Activated naive CD4-positive, alpha-beta T cell treated with anti-CD3 and anti-CD28 coated beads, Interleukin-2, amount 50 U/mL, for 72 hours (primary cell): ENCODE measurements at places on chromosomes 12 and 14. TPM values are rescaled to one million over a fixed set of nuclear protein-coding genes. Genes with fewer than 3 reads are reported as not detected.

Gene GYS2
- not detected for total RNA-seq

DNA sequence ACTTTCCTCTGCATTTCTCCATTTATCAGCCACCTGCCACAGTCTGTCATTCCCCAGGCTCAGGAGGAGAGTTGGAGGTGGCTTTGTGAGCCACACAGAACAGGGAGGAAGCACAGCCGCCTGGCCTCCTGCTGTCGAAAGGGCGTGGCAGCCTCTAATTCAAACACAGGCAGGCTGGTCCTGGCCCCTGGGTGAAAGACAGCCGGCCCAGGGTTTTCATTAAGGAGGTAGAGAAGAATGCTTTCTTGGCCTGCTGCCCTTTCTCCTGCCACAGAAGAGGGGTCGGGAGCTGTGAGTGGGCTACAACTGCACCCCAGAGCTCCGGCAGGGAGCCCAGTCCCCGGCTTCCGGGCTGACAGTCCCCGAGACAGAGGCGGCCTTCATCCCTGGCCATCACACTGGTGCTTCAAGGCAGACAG, 108.6 kb upstream of the FZD10 start:
- DNase-seq = no peak

GRCh38 chr14:71001742-71002141, 94.5 kb downstream of the PCNX1 start:
- no peak for DNase-seq

Gene HNRNPC
- total RNA-seq = 1,048 TPM

DNA sequence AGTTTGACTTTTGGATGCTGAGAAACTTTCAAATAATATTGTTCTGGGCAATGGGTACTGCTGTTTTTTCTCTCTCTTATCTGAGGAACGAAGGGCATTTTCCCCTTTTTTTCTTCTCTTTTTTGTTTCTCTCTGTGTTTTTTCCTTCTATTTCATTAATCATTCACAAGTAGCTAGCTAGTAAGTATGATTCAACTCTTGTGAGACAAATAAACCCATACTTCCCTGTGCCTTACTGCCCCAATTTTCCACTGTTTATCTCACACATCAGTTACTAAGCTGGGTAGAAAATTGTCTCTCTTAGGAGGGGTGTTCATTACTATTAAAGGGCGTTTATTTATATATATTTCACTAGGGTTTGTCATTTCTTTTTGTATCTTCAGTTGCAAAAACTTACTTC, 437.6 kb downstream of the RERGL start:
- DNase-seq = no peak

DNA sequence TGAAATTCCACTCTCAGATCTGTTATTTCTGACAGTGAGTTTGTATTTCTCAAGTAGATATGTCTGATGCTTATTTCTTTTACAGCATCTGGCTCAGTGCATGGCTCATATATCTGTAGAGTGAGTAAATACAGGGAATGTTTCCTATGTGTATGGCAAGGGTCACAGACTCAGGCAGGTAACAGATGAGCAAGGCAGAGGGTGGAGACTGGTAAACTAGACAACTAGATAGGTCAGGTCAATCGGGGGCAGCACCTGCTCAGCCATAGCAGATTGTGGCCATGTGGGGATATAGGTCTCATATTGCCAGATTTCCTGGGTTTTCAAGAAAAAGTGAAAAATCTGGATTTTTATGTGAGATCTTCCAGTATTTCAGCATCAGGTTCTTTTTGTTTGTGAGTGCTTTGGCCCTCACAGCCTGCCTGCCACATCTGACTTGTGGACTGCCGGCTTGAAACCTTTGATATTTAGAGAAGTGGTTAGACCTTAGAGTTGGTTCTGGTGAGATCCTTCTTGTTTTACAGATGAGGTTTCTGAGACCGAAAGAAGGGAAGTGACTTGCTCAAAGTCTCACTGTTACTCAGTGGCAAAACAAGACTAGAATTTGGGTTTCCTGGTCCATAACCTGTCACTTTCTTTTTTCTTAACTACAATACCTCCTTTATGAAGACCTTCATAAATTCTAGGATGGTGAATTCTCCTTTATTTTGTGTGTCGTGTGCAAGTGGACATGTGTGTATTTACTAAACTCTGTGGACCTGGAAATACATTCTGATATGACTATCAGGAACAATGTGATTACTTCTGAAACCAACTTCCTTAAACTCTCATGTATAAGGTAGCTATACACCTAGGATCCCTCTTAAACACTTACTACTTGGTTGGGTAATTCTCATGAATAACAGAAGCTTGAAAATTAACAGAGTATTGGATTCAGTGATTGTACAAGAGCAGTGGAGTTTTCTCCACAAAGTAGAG, 34.4 kb downstream of the PROX2 start:
- peak; percentile 39 for DNase-seq

Gene TPH2
- not detected for total RNA-seq

DNA sequence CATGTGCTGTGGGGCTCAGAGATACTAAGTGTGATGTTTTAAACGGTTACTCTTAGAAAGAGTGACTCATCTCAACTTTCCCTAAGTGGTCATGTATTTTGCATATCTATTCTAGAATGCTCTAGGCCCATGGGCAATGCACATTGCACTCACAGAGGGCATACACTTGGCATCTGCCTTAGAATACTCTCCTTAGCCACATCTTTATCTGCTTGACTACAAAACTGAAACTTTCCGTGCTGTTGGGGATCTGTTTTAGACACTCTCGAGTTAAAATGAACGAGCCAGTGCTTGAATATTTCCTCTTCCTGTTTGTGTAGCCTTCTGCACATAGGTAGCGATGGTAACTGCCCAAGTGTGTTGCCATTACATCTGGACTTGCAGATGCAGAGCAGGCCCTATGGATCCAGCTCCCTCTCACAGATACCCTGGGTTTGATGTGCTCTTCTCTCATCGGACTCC, 180.5 kb downstream of the CAND1 start:
- DNase-seq = no peak

Gene KRT82
- not detected for total RNA-seq

DNA sequence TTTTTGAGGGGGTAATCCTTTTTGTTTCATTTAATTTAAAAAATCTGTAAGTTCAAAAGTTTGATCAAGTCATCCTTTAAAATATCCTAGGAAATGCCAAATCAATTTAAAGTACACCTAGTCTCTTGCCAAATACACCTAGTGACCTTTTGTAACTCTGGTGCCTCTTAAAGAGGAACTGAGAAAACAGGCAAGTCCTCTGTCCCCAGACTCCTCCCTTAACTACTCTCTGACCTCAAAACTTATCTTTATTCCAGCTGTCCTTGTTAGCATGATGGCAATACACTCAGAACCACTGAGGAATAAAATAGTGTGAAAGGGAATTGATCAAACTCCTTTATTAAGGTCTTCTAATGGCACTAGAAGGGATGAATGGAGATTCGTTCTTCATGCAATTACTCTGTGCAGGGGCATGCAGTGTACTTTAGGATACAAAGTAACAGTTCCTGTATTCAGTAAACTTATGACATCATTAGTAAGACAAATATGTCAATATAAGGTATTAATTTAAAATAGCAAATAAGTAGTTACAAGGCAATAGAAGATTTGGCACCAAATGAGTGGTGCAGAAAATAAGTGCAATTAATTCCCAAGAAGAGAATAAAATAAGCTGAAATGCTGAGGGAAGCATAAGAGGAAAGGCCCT, 3.3 kb downstream of the FAR2 start:
- no peak for DNase-seq

DNA sequence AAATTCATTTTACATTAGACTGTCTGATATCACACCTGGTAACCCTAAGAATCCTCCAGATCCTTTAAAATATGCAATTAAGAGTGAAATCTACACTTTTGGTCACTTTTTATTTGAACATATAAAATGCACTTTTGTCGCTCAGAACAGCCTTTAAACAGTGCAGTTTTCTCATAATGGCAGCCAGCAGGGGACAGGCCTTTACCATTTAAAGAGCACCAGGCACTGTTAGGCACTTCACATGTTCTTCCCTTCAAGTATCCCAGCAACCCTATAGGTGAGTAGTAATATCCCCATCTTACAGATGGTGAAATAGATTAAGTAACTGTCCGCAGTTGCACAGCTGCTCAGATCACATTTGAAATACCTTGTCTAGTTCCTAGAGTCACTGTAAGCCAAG, 11.3 kb upstream of the SAMD4A start:
- no peak for DNase-seq
